NCI-H2171 treated with DMSO at 0.1 percent for 48 hours (cell line): ENCODE measurements at places on chromosomes 11 and 22.

DNA sequence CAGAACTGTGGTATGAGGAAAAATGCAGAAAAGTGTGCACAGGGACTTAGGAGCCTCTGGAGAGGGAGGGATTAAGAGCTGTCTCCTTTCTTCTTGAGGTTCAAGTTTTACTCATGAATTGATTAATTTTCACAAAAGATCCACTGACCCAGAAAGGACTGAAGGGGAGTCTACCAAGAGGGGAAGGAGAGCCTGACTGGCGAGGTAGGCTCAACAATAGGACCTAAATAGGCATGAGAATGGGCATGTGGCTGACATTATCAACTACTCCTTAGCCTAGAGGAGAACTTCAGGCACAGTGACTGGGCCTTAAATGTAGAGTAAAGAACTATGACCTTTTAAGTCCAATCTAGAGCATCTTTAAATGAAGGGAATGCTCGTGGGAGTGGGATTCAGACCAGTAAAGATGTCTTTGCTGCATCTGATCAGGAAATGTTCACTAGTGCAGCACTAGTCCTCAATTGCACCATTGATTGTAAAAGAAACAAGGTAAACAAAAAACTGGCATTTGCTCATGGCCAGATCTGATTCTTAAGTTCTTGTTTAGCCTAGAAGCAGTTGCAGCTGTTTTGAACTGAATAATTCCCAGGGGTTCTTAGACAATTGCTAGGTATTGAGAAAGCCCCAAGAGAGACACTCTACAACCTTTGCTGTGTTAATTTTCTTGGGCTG is 135.6 kb downstream of the RAB38 start:
- no peak for DNase-seq

DNA sequence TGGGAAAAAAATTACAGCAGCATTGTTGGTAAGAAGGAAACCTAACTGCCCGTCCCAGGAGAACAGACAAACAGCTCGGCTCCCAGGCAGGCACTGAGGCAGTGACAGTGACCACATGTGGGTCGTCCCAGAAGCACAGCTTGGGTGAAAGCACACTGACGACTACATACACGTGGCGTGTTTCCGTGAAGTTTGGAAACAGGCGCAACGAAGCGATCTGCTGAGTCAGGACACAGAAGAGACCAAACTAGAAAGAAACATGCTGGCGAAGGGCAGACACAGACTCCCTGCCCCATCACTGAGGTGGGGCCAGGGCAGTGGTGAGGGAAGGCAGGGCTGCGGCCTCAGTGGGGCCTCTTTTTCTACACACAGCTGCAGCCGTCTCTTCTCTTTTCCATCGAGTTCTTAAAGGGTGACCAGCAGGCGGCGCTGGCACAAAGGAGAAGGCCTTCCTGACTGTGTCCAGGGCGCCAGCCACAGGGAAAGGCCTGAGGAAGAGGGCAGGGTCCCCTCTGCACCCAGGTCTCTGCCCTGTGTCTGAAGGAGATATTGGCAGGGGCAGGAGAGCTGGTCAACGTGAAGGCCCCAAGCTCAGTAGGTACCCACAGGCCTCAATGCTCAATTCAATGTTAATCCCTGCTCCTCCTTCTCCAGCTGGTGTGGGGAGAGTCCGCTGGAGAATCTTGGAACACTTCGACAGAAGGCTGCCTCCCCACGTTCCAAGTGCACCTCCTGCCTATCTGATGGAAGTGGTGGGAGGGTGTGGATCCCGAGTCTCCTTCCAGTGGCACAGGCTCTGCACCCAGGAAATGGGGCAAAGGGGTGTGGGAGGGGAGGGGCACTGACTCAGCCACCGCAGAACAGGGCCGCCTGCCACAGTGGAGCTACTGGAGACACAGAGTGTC is 19.9 kb downstream of the CARS1 start:
- peak; percentile 3 for DNase-seq

DNA sequence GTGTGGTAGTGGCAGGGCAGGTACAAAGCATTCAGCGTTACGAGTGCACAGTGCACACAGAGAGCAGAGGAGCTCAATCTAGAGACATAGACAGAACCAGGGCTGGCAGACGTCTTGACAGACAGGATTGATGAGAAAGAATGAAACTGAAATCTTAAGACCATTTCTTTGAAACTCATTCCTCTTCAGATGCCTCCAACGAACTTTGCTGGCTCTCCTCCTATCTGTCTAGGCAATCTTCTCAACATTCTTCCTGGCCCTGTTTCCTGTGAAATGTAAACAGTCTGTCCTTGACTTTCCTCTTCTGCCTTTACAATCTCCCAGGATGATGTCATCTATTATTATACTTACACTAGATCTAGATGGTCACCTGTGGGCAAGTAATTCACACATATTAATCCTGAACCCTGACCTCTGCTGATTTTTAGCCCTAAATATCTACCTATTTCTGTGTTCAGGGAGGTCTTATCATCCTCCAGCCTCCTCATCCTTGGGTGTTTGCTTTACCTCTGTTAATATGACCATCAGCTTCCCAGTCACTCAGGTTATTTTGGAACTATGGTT is 119.5 kb downstream of the ENTHD1 start:
- DNase-seq, result no peak

- no peak for DNase-seq
These were observed 204.8 kb downstream of the SWAP70 start for GRCh38 chr11:9868641-9869040.

DNA sequence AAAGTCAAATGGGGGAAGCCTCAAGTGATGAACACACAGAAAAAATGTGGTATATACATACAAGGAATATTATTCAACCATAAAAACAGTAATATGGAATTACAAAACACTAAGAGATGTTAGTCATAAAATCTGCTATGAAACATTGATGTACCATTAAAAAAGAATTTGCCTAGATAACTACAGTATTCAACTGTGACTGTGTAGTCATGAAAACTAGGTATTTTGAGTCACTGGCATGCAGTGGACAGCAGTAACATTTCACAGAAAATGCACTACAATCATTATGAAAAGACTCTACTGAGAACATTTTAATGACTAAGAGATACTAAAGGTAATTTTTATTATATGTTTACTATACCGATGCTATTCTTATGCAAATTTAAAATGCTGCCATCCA is 11.7 kb downstream of the ZNF195 start:
- DNase-seq, result no peak

GRCh38 chr11:1163911-1164735 is 6.4 kb downstream of the MUC5AC start:
- DNase-seq, result no peak

DNA sequence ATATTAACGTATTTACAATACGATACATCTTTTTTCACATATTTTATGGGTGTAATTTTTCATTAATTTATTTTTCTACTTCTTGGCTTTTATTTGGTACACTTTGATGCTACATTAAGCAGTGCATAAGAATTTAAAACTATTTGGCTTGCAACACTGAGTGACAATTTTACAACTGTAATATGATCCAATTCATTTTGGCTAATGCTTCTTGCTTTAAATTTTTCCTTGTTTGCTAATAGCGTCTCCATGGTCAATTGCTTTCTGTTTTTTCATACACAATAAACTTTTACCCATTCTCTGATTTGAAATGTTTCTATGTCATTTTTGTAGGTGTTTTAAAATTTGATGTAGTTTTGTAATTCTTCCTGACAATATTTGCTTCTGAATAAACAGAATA is 773.2 kb downstream of the FAM181B start:
- DNase-seq, result no peak

DNA sequence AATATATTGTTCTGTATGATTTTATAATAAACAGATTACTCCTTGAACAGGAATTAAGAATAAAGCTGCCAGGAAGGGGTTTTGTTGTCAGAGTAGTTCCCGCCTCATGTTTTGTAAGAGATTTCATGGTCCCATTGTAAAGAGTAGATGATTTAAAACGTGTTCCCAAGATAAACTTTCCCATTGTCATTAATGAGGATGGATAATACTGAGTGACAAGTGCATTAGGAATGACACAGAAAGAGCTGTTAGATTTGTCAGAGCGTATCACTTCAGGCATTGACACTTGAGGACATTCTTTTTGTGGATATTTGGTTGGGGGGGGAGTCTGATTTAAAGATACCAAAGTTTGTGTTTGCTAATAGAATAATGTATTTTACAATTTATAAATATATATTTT is 147.0 kb downstream of the PAX6 start:
- no peak for DNase-seq

DNA sequence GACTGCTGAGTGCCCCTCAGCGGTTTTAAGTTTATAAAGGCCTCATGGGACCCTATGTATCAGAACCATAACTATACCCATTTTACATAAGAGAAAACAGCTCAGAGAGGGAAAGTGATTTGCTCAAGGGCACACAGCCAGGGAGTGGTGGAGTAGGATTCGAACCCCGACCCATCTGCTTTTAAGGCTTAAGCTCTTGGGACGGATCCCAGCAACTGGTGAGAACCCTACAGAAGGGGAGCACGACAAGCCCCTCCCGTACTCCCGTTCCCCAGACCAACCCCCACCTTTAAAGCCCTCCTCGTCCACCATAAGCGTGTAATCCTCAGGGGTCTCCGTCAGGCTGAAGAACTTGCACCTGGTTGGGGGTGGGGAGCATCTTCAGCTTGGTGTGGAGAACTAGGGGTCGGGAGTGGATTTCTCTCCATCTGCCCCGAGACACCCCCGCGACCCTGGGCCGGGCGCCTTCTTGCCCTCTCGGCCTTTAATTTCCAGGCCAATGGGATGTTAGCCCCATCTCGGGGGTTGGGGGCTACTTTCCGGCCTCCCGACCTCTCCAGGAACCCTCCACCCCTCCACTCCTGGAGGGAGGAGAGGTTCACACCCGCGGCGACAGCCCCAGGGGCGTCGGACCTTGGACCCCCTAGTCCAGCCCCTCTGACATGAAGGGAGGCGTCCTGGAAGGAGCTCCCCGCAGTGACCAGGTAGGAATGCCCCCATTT is 725 bp downstream of the CASTOR1 start:
- DNase-seq, result no peak

- no peak for DNase-seq
These were observed 25.7 kb upstream of the TUB start for GRCh38 chr11:8055091-8055835.

- no peak for DNase-seq
These were observed 93.0 kb downstream of the UVRAG start for GRCh38 chr11:75907906-75908527.

DNA sequence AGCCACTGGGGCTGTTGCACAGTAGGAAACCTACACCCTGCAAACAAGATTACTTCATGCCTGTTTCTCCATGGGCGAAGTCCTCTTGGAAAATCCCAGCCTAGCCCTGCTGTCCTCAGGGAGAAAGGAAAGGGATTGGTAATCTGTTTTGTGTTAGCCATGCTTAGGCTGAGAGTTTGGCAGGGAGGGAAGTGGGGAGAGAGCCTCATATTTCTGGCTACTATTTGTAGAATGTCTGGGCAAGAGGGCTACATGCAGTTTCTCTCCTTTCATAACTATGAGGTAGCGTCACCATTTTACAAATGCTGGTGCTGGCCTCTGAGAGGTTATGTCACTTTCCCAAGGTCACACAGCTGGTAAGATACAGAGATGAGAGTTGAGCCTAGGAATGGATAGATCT is 737 bp upstream of the MFRP start:
- DNase-seq, result no peak

GRCh38 chr22:25485626-25486545 is 78.6 kb upstream of the GRK3 start:
- no peak for DNase-seq

DNA sequence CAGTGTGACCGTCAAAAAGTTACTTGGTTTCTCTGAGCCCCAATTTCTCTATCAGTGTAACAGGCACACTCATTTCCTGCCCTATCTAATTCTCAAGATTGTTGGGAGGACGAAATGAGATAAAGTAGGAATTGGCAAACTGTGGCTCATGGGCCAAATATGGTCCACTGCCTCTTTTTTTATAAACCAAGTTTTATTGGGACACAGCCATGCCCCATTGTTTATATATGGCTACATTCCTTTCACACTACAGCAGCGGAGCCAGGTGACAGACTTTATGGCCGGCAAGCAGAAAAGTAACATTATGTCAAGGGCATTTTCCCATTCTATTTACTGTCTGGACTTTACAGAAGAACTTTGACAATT is 116.7 kb upstream of the TIMP3 start:
- no peak for DNase-seq

DNA sequence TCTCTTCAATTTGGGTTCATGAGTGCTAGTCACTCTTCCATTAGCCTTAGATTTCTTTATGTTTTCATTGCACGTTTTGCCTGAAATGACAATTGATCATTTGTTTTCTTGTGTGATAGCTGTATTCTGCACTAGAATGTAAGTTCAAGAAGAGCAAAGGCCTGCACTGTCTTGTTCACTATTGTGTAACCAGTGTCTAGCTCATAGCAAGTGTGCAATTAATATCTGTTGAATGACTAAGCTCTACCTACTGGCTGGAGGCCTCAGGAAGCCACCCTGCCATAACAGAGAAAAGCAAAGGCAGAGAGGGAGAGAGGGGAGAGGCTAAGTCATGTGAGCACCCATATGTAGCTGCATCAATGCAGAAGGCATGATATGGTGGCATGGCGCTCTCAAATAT is 292.8 kb upstream of the SYN3 start:
- DNase-seq, result no peak

- DNase-seq, result no peak
These were observed 244.1 kb downstream of the MN1 start for GRCh38 chr22:27557286-27558008.

DNA sequence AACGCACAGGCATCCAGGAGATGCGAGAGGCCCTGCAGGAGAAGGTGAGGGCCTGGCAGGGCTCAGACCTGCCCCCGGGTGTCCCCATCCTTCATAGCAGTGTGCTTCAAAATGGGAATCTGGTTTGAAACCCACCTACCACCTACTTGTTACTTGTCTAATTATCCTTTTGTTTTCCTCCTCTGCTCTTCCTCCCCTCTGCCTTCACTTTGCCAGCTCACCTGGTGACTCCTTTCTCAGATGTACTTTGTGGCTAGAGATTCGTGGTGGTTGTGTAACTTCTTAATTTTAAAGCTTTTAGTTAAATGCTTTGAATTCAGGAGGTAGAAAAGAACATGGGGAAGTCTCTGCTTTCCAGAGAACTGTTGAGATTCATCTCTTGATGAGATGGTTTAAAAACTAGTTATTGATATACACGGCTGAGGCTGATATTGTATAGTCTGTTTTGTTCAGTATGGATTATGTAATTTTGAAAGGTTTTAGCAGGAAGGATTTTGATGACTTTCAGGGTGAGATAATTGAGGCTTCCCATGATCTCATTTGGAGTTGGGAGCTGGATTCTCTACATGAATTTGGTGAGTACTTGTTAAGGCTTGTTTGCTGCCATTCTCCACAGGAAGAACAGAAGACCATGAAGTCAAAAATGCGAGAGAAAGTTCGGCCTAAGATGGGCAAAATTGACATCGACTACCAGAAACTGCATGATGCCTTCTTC is 8.0 kb downstream of the SF3B2 start:
- DNase-seq, result no peak

GRCh38 chr22:49566693-49567092 is 261.0 kb downstream of the BRD1 start:
- no peak for DNase-seq
